Right atrium auricular region (tissue), 2 donors: ENCODE measurements at places on chromosomes 16 and 17. TPM values are rescaled to one million over a fixed set of nuclear protein-coding genes. Genes with fewer than 3 reads are reported as not detected.

DNA sequence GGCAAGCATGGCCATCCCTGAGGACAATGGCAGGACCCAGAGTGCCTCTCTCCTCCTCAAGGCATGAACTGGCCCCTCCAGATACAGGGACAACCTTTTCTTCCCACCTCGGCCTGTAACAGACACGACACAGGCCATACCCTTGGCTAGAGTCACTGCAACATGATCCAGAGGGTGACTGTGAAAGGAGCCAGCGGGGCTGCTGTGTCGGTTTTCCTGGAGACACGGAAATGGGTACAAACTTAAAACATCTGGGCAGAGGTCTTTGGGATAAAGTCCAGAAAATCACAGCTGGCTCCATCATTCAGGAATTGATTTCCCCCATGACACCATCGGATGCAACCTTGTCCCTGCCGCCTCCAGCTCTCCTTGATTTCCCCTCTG is 5.3 kb downstream of the CEP295NL start:
- H3K36me3 ChIP-seq, result peaks cover 5% of the 10 kb centered on the region
- H3K4me1 ChIP-seq, result no peaks in the 10 kb centered on the region
- no peak overlapping the region for H3K4me3 ChIP-seq
- peak overlapping the region; percentile 46 for H3K27ac ChIP-seq
- no peak for DNase-seq
- H3K27me3 ChIP-seq, result no peaks in the 10 kb centered on the region

DNA sequence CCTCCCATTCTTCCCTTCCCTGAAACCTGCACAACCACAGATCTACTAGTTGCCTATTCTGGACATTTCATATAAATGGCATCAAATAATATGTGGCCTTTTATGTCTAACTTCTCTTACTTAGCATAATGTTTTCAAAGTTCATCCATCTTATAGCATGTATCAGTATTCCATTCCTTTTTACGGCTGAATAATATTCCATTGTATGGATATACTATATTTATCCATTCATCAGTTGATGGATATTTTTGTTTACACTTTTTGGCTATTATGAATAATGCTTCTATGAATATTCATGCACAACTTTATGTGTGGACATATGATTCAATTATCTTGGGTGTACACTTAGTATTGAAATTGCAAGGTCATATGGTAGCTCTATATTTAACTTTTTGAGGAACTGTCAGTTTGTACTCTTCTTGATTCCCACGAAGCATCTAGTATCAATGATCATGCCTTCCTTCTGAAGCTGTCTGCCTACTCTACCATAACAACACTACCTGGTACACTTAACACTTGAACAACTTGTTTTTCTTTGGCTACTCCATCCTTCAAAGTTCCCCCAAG is 12.7 kb upstream of the CHD3 start:
- DNase-seq, result no peak
- H3K27me3 ChIP-seq, result no peaks in the 10 kb centered on the region
- H3K4me1 ChIP-seq, result no peaks in the 10 kb centered on the region
- H3K27ac ChIP-seq, result no peak overlapping the region
- no peak overlapping the region for H3K4me3 ChIP-seq

DNA sequence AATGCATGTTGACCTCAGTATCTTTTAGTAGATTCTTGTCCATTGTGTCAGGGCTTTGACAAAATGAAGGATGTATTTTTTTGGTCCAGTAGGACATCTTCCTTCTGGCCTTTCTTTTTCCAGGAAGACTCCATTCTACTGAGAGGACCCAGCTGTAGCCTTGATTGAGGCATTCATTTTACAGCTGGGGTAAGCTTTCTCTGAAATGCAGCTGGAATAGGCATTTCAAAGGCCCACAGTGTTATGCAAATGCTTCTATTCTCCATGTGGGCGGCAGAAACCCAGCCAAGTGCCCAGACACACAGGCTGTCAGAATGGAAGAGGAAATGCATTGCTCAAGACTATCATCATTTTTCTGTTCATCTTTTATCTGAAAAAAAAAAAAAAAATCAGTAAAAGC is 629.0 kb upstream of the CDH8 start:
- H3K4me3 ChIP-seq, result no peak overlapping the region
- H3K27me3 ChIP-seq, result no peaks in the 10 kb centered on the region
- H3K4me1 ChIP-seq, result no peaks in the 10 kb centered on the region
- H3K36me3 ChIP-seq, result no peaks in the 10 kb centered on the region
- DNase-seq, result no peak

- H3K36me3 ChIP-seq, result no peaks in the 10 kb centered on the region
- H3K4me3 ChIP-seq, result no peak overlapping the region
- no peak overlapping the region for H3K27ac ChIP-seq
- no peaks in the 10 kb centered on the region for H3K27me3 ChIP-seq
- H3K4me1 ChIP-seq, result peaks cover 10% of the 10 kb centered on the region
Measured at GRCh38 chr17:63534816-63535455, 11.8 kb downstream of the KCNH6 start.

DNA sequence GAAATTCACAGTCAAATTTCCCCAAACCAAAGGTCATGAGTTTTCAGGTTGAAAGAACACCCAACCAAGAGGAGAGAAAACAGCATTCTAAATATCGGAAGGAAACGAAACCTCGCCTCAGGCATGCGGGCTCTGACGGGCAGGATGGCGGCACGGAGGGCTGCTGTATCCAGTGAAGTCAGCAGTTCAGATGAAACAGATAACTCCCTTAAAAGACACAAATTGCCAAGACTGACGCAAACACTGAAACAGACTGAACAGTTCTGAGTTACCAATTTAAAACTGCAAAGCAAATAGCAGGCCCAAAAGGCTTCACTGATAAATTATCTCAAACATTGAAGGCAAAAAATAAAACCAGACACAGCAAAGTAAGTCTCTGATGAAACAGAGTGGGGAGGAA is 20.6 kb upstream of the CDH15 start:
- no peak for DNase-seq
- no peaks in the 10 kb centered on the region for H3K27me3 ChIP-seq
- no peaks in the 10 kb centered on the region for H3K4me1 ChIP-seq
- peaks cover 32% of the 10 kb centered on the region for H3K36me3 ChIP-seq
- no peak overlapping the region for H3K27ac ChIP-seq

Gene SLC5A11
- total RNA-seq, result not detected

- H3K36me3 ChIP-seq, result peaks cover 48% of the 10 kb centered on the region
- H3K27ac ChIP-seq, result peak overlapping the region; percentile 76
- H3K4me3 ChIP-seq, result no peak overlapping the region
- H3K4me1 ChIP-seq, result no peaks in the 10 kb centered on the region
Measured at GRCh38 chr16:83781-84615, 6.0 kb downstream of the MPG start.

GRCh38 chr16:73457851-73458250 is 409.9 kb upstream of the ZFHX3 start:
- no peak for DNase-seq
- no peak overlapping the region for H3K27ac ChIP-seq
- no peaks in the 10 kb centered on the region for H3K27me3 ChIP-seq
- no peaks in the 10 kb centered on the region for H3K4me1 ChIP-seq

- no peak for DNase-seq
- no peaks in the 10 kb centered on the region for H3K4me1 ChIP-seq
- no peaks in the 10 kb centered on the region for H3K36me3 ChIP-seq
- H3K27me3 ChIP-seq, result no peaks in the 10 kb centered on the region
- H3K4me3 ChIP-seq, result no peak overlapping the region
Measured at GRCh38 chr16:78292844-78293380, 193.5 kb downstream of the WWOX start.

- no peaks in the 10 kb centered on the region for H3K4me1 ChIP-seq
- H3K36me3 ChIP-seq, result no peaks in the 10 kb centered on the region
- DNase-seq, result peak; percentile 73
- peak overlapping the region; percentile 64 for H3K27ac ChIP-seq
Measured at GRCh38 chr17:15462976-15463772, 4.2 kb downstream of the CDRT4 start.

- H3K27ac ChIP-seq, result no peak overlapping the region
- no peak overlapping the region for H3K4me3 ChIP-seq
- no peak for DNase-seq
Measured at GRCh38 chr17:66663041-66663606, 171.8 kb upstream of the CACNG5 start.

Gene SLC35B1
- 83.6 TPM for total RNA-seq

Gene FBXW10B
- total RNA-seq, result 0.63 TPM

DNA sequence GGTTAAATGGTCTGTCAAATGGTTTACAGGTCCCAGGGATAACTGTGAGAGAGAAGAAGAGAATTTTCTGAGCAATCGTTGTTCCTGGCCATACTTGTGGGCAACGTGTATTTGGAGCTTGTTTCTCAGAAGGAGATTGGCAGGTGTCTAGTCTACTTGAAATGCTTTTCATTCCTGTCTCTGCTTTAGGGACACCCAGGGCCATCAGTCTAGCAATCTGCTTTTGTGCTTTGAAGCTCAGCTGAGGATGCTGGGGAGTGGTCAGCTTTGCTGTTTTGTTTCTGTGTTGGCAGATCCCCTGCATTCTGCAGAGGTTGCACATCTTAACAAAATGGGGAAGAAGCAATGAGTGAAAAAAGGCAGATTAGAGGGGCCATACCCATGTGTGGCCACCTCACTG is 193.7 kb downstream of the SHISA9 start:
- H3K27ac ChIP-seq, result no peak overlapping the region
- DNase-seq, result no peak
- no peaks in the 10 kb centered on the region for H3K36me3 ChIP-seq
- H3K4me1 ChIP-seq, result no peaks in the 10 kb centered on the region
- no peak overlapping the region for H3K4me3 ChIP-seq
- no peaks in the 10 kb centered on the region for H3K27me3 ChIP-seq

DNA sequence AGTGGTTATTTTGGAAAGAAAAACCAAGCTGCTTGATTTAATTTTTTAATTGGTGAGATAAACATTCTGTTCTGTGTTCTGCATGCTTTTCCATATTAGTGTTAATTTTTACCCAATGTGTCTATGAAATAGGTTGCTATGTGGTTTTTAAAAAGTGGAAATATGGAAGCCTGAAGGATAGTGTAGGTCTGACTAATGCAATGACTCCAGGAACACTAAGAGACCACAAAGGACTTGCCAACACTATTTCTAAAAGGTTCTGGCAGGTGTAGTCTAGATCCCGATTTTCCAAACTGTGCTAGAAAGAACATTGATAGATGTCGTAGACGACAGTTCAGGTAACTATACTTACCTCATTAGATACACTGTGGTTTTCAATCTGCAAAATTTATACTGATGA is 877.4 kb upstream of the GOT2 start:
- H3K36me3 ChIP-seq, result no peaks in the 10 kb centered on the region
- H3K27ac ChIP-seq, result no peak overlapping the region
- H3K4me3 ChIP-seq, result no peak overlapping the region

GRCh38 chr17:18158022-18158600 is 25.5 kb upstream of the ALKBH5 start:
- no peaks in the 10 kb centered on the region for H3K27me3 ChIP-seq
- no peaks in the 10 kb centered on the region for H3K36me3 ChIP-seq
- peak; percentile 96 for DNase-seq
- H3K4me1 ChIP-seq, result peaks cover 22% of the 10 kb centered on the region
